NCI-H1048 (cell line): ENCODE measurements at places on chromosomes 12 and 14.

GRCh38 chr12:16163901-16164300 is 113.6 kb downstream of the SLC15A5 start:
- no peak for DNase-seq

DNA sequence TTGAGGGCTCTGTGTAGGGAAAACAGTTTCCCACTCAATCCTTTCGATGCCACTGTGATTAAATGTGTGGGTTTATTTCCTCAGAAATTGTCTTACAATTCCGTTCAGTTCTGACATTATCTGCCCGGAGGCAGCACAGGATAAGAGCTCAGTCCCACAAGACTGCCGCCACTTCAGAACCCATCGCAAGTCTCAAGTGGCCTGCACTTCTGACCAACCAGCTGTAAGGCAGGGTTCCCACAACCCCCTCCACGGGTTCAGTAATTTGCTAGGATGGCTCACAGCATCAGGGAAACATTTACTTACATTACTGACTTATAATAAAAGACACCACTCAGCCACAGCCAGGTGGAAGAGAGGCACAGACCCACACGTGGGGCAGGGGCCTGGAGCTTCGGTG is 17.2 kb downstream of the BDKRB2 start:
- no peak for DNase-seq

GRCh38 chr14:68846466-68846865 is 53.6 kb upstream of the ZFP36L1 start:
- DNase-seq = no peak

- no peak for DNase-seq
Observed at GRCh38 chr12:19755136-19755535, 315.8 kb downstream of the AEBP2 start.

DNA sequence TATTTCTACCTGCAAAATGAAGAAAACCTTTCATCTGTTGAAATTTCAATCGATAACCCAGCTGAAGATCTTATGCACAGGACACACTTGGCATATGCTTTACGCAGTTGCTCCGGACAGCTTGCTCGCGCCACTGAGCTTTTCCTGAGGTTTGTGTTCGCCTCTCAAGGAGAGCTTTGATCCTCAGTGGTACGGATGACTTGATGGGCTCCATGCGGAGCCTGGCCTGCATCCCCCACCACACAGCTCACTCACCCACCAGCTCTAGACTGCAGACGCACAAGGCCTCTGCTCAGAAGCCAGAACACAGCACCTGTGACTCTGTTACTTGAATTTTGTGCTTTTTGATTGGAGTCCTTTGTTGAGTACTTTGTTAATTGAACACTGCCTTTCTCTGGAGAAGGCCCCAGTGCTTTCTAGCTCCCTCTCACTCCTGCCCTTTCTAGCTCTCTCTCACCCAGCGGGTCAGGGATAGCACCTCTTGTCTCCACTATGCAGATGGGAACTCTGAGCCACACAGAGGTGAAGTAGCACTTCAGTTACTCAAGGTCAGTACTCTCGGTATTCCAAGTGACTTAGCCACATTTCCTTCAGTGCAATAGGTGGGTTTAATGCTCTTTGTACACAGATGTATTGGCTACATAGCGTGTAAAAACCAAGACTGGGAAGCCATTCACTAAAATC is 52.1 kb downstream of the TBC1D30 start:
- DNase-seq = no peak

DNA sequence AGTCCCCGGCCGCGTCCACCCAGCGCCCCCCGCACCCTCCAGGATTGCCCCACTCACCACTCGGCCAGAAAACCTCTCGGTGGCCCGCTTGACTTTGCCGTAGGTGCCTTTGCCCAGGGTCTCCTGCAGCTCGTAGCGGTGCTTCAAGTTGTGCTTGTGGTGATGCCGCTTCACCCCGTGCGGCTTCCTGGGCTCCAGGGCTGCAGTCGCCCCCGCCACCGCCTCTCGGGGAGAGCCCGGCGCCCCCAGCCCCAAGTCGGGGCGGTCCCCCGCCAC is 459 bp downstream of the NUAK1 start:
- DNase-seq = no peak

- DNase-seq = no peak
Observed at GRCh38 chr14:20757965-20758364, 10.2 kb upstream of the EDDM3B start.

- no peak for DNase-seq
Observed at GRCh38 chr12:3038926-3039510, 38.2 kb upstream of the TSPAN9 start.

- no peak for DNase-seq
Observed at GRCh38 chr12:2382370-2383155, 329.8 kb downstream of the CACNA1C start.
